ENCODE measurements at places on chromosomes 3 and 15. TPM values are rescaled to one million over a fixed set of nuclear protein-coding genes. Genes with fewer than 3 reads are reported as not detected.

BLM gene
- 12.9 TPM for polyA plus RNA-seq

GRCh38 chr3:71528816-71529215 is 54.7 kb downstream of the FOXP1 start:
- no peak for DNase-seq

CLDN1 gene
- 65.5 TPM for polyA plus RNA-seq

GRCh38 chr3:8631661-8632060 is 12.9 kb downstream of the SSUH2 start:
- DNase-seq = no peak

- DNase-seq = no peak
These were observed 26.4 kb downstream of the NUP210 start for GRCh38 chr3:13393427-13394360.

NOX5 gene
- polyA plus RNA-seq = 0.40 TPM

DNA sequence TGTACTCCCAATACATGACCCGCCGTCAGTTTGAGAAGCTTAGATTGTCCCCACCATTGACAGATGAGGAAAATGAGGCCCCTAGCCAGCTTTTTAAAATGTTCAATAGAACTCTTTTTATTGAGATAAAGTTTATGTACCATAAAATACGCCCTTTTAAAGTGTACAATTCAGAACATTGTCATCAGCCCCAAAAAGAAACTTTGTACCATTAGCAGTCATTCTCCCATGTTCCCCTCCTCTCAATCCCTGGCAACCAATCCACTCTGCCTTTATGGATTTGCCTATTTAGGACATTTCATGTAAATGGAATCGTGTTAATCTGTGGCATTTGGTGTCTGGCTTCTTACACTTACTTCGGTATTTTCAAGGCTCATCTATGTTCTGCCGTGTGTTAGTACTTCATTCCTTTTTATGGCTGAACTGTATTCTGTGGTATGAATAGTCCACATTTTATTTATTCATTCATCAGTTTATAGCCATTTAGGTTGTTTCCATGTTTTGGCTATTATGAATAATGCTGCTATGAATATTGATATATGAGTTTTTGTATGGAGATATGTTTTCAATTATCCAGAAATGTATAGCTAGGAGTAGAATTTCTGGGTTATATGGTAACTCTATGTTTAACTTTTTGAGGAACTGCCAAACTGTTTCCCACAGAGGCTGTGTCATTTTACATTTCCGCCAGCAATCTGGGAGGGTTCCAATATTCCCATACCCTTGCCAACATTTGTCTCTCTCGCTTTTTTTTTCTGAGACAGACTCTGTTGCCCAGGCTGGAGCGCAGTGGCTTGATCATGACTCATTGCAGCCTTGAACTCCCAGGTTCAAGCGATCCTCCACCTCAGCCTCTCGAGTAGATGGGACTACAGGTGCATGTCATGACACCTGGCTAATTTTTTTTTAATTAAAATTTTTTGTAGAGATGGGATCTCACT is 15.3 kb upstream of the PTPN23 start:
- no peak for DNase-seq

DNA sequence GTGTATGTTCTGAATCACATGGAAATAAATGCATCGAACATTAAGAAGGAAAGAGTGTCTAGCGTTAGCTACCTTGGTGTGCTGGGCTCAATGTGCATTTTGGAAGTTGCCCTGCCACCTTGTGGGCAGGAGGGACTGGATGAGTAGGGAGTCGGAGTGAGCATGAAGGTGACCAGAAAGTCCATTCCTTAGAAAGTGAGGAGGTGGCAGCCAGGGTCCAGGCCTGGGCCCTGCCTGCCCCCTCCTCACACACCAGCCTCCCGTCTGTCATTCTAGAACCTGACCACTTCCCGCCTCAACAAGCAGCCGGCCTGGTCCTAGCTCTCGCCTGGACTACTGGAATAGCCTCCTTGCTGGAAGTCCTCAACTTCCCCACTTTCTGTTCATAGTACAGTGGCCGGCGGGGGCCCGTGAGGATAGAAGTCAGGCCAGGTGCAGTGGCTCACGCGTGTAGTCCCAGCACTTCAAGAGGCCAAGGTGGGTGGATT is 10.2 kb upstream of the GATA2 start:
- no peak for DNase-seq

DNA sequence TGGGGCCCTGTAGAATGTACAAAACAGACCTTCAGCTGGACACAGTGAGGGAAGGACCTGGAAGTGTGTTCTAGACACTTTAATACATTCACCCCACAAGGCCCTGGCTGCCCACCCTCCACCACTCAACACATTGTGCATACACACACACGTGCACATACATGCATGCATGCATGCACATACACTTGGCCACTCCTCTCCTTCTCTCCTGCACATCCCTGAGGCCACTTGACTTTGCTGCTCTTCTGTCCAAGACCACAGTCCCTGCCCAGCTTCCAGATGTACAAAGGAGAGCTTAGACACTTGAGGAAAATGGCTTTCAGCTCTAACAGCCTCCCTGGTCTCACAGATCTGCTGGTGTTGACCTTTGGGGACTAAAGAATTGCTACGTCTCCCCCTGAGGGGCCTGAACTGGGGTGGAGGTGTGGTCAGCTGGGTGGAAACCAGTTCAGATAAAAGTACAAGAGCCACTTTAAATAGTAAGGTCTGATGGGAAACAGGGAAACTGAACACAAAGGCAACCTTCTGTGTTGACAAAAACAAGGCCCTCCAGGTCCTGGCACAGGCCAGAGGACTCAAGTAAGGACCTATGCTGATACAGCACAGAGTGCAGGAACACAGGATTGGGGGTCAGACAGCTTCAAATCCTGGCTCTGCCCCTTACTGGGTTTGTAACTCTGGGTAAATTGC is 24.8 kb upstream of the NOX5 start:
- no peak for DNase-seq

ANKRD34C gene
- 0.04 TPM for polyA plus RNA-seq

- DNase-seq = no peak
These were observed 1239.2 kb downstream of the NSUN3 start for GRCh38 chr3:95302044-95302443.

GRCh38 chr3:125137358-125138033 is 75.1 kb downstream of the SLC12A8 start:
- no peak for DNase-seq

DNA sequence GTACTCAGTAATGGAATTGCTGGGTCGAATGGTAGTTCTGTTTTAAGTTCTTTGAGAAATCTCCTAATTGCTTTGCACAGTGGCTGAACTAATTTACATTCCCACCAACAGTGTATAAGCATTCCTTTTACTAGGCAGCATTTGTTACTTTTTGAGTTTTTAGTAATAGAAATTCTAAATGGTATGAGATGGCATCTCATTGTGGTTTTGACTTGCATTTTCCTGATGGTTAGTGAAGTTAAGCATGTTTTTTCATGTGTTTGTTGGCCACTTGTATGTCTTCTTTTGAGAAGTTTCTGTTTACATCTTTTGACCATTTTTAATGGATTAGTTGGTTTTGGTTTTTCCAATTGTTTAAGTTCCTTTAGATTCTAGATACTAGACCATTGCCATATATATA is 28.4 kb downstream of the TP63 start:
- no peak for DNase-seq

- no peak for DNase-seq
These were observed 9.9 kb downstream of the SFMBT1 start for GRCh38 chr3:53035825-53036619.

POLR2M gene
- 102 TPM for polyA plus RNA-seq

- DNase-seq = no peak
These were observed 373.5 kb downstream of the SHQ1 start for GRCh38 chr3:72474775-72475174.

DNA sequence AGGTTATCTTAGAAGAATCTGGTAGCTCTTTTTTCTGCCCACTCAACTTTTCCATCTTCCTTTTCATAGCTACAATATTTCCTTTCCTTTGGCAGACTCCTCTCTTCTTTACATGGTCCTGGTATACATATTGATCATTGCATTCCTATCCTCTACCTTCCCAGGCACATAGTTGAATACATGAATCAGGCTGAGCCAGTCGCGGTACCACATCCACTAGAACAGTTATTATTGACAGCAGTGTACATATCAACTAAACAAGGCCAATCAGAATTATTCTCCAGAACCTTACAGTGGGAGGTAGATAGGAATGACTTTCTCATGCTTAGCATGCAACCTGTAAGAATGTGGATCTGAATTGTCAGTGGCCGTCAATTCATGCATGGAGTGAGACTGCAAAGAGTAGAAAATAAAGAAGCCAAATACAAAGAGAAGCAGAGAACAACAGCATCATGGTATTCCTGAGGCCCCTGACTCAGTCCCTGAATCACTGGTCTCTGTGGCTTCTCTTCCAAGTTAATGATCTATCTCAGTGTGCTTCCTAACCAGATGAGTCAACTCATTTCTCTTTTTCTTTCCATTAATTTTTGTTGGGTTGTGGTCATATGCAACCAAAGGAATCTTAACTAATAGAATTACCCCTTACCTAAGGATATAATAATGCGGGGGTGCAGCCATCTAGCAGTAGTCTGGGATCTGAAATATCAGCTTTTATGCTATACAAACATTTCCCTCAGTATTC is 60.9 kb upstream of the DCBLD2 start:
- DNase-seq = no peak

DNA sequence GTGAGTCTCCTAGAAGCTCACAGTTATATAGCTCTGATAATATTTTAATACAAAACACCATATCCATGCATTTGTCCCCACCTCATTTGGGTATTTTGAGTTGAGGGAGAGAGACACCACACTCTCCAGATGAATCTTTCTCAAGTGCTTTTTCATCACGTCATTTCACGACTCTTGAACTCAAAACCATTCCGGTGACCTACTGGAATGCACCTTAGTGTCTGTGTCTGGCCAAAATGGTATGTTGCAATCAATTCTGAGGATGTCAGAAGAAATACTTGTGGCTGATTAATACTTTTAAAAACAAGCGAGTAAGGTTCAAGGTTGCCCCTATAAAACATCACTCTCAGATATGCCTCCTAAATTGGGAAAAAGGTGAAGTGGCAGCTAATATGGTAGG is 352.6 kb upstream of the ICE2 start:
- no peak for DNase-seq

OIP5 gene
- 9.0 TPM for polyA plus RNA-seq

DNA sequence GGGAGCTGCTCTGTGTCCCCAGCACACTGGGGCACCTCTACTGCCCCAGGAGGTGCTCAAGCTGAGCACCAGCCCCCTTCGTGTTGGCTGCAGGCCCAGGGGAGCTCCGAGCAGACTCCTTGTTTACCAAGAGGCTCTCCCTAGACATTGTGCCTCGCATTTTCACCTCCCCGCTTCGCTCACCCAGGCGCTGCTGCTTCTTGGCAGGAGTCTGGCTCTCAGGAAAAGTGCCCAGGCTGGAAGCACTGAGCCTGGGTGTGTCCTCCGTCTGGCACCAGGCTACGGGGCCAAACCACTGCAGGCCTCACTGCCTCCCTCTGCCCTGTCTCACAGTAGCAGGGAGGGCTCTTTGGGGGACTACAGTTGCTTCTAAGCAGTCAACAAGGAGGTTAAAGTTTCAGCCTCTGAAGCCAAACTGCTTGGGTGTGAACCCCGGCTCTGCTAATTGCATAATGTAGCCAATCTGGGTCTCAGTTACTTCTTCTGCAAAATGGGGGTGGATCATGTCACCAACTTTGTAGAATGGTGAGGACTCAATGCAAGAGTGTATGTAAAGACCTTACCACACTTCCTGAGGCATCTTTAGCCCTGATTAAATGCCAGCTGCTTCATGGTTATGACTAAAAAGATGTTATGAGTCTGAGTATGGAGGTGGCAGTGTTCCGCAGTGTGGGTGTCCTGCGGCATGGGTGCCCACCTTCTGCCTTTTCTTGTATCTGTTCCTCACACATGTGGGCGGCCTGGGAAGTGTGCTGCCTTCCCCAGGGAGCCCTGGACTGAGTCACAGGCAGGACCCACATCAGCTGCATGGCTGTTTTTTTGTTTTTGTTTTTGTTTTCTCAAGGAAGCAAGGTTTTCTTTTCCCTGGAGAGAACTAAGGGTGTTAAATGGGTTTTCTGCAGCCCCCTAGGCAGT is 88.9 kb downstream of the CLSTN2 start:
- DNase-seq = no peak

MAP3K13 gene
- polyA plus RNA-seq = 51.2 TPM

P2RY13 gene
- polyA plus RNA-seq = 1.6 TPM

CPN2 gene
- polyA plus RNA-seq = 0.11 TPM

NR2F2 gene
- 312 TPM for polyA plus RNA-seq

CCDC54 gene
- polyA plus RNA-seq = 0.11 TPM

GRCh38 chr3:24101676-24102168 is 156.6 kb downstream of the NR1D2 start:
- no peak for DNase-seq

GRCh38 chr15:41919201-41919820 is 25.5 kb upstream of the SPTBN5 start:
- DNase-seq = no peak

DNA sequence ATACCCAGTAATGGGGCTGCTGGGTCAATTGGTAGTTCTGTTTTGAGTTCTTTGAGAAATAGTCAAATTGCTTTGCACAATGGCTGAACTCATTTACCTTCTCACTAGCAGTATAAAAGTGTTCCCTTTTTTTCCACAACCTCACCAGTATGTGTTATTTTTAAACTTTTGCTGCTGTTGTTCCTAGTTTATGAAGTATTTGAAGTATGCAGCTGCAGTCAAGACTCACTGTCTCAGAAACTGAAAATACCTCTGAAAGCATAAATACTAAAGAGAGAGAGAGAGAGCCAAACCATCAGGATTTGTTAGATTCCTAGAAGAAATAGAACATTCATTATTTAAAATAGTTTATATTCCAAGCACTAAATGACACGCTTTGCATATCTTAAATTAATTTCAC is 764.2 kb downstream of the NTRK3 start:
- no peak for DNase-seq

Measured in right renal cortex interstitium (tissue), 3 donors.